Stimulated activated CD8-positive, alpha-beta memory T cell treated with anti-CD3 and anti-CD28 coated beads, Interleukin-15, amount 100 ng/mL, for 24 hours (primary cell): ENCODE measurements at places on chromosomes 3 and 15.

- no peak for DNase-seq
These were observed 42.4 kb upstream of the PPIB start for GRCh38 chr15:64205202-64205601.

GRCh38 chr3:115113367-115113766 lies 33.7 kb downstream of the ZBTB20 start:
- DNase-seq: no peak

- no peak for DNase-seq
These were observed 246.7 kb downstream of the LPP start for GRCh38 chr3:188400494-188401243.

GRCh38 chr15:69869881-69870505 lies 227.7 kb downstream of the TLE3 start:
- no peak for DNase-seq

DNA sequence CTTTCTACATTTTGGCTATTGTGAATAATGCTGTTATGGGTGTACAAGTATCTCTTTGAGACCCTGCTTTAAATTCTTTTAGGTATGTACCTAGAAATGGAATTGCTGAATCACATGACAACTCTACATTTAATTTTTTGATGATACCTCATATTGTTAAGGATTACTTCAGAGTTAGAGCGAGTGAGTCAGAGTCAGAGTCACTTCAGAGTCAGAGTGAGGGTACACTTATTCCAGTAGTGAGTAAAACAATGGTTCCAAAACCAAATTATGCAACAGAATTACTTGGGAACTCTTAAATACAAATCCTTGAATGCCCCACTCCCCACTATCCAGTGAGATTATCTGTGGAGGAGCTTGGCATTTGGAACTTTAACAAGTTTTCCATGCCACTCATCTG lies 50.3 kb upstream of the SNRK start:
- no peak for DNase-seq

- no peak for DNase-seq
These were observed 220.3 kb downstream of the ATP8B4 start for GRCh38 chr15:49898575-49899283.

DNA sequence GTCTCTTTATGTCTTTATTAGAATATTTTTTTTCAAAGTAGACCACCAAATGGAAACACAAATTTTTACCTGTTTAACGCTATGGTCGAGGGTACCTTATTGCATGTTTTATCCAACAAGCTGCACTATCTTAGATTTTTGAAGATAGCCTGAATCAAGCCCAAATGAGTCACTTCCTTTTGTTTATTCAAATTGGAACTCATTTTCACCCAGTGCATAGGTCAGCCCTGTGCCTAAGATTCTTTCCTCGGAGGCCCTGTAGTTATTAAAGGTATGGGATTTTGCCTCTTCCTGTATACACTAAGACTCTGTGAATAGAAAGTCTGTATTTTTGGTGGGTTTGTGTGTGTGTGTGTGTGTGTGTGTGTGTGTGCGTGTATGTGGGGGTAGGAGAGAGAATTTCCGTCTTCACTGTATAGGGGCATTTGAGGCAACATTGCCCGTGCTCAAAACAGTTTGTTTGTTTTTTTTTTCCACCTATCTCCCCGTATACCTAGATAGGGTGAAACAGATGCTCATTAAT lies 358.0 kb upstream of the CADM2 start:
- no peak for DNase-seq

DNA sequence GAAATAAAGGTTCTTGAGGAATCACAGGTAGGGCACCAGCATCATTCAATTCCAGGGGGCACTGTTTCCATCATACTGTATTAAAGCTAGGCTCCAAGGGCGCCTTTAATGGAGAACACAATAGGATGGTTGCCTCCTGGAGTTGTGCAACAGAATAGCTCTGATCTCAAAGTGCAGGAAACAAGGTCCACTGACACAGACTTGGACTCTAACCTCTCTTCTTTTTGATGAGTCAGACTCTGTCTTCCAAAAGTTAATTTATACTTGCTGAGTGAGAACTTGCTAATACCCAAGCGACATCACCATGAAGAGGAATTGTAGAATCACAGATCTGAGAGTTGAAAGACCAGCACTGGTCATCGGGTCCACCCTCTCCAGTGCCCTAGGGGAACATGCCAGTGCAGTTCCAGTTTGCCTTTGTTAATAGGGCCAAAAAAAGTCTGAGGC lies 94.4 kb upstream of the PHLDB2 start:
- no peak for DNase-seq

GRCh38 chr15:58260205-58260724 lies 122.1 kb downstream of the AQP9 start:
- DNase-seq: no peak

DNA sequence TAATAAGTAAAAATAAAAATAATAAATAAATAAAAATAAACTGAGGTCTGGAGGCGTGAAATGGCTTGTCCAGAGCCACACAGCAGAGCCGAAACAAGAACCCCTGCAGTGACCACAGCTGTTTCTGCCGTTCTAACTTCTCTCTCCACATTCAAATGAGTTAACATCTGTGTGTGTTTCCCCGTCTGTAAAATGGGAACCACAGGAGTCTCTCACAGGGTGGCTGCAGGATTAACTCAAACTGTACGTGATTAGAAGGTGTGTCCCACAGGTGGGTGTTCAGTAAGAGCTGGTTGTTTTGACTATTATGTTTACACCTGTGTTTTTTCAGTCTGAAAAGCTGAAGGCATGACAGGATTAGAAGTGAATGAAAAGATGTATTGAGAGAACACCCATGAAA lies 27.0 kb upstream of the MUC4 start:
- no peak for DNase-seq

DNA sequence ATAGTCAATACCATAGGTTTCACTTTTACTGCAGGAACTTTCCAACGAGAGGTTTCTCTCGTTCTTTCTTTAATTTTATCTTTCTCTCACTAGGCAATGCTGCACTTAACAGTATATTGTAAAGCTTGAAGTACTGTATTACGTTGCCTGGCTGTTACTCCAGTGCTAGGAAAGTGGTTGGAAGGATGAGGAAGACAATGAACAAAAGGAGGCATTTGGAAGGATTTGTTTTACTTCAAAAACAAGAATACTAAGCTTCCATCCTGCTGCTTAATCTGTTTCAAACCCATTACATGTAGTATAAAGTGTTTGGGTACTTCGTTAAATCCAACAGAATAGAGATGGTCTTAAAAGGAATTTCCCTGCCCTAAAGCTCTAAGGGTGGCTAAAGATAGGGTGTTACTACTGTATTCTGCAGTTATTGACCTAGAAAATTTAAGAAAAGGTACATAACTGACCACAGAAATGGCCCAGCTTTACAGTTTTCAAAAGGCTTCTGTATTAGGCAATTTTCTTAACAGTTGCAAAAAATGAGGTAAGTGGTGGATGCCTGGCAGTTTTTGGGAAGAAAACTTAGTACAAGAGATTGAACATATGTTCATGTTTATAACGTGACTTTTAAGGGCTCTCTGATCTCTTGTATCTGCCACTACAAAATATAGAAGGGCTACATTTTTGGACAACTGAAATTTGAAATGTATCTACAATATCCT lies 785 bp upstream of the IFT57 start:
- DNase-seq: no peak

- no peak for DNase-seq
These were observed 131.8 kb downstream of the CCNL1 start for GRCh38 chr3:157027861-157028745.

DNA sequence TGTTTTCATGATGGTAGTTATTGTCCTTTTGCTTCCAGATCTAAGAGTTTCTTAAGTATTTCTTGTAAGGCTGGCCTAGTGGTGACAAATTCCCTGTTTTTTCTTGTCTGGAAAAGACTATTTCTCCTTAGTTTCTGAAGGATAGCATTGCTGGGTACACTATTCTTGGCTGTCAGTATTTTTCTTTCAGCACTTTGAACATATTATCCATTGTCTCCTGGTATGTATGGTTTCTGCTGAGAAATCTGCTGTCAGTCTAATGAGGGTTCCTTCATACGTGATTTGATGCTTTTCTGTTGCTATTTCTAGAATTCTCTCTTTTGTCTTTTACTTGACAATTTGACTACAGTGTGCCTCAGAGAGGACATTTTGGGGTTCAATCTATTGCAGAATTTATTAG lies 134.3 kb downstream of the CGGBP1 start:
- no peak for DNase-seq

DNA sequence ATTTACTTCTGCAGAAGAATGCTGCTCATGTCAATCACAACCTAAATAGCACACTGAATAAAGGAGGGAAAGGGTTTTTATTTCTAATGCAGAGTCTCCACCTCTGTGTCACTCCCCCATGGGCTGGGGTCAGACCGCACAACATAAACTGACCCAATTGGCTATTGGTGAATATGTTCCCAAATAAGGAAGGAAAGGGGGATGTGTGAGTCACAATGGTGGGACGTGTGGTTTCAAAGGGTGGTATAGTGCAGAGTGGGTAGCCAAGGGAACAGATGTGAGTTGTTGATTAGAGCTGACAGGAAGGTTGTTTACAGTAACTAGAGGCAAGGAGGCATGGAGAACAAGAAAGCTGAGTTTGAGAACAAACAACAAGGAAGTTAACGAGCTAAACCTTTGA lies 491.8 kb downstream of the ZPLD1 start:
- DNase-seq: no peak

DNA sequence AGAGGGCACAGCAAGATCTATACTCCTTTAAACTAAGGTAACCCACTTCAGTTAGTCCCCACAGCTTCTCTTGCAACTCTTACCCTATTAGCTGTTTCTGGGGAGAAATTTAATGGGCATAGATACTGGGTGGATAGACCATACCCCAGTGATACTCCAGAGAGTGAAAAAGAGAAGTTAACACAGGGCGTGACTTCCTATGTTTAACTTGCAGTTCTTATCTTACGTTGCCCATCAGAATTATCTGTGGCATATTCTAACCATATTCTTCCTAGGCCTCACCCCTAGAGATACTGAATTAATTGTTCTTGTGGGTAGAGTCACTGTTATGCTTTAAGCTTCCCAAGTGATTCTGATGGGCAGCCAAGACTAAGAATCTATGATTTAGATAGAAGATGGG lies 485.4 kb upstream of the TPRG1 start:
- DNase-seq: no peak

DNA sequence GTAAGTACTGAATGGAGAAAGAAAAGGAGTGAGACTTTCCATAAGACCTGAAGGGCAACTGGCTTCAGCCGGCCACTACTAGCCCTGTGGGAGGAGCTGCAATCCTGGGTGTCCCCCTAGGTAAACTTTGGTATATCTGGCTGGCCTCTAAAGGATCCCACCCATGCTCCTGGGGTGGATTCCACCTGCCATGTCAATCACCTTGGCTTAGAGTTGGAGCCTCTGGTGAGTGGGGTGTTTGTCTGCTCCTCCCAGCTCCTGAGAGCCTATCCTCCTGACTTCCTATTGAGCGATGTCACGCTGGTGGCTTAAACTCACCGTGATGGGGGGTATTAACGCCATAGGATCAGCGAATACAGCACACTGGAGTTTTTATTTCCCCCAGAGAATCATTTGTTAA lies 2.6 kb downstream of the SPTBN5 start:
- no peak for DNase-seq

- DNase-seq: no peak
These were observed 312.1 kb upstream of the CHRM5 start for GRCh38 chr15:33656168-33656567.

GRCh38 chr3:194310060-194310835 lies 40.9 kb downstream of the CPN2 start:
- no peak for DNase-seq

GRCh38 chr3:106514431-106514830 lies 645.6 kb upstream of the CBLB start:
- DNase-seq: no peak

DNA sequence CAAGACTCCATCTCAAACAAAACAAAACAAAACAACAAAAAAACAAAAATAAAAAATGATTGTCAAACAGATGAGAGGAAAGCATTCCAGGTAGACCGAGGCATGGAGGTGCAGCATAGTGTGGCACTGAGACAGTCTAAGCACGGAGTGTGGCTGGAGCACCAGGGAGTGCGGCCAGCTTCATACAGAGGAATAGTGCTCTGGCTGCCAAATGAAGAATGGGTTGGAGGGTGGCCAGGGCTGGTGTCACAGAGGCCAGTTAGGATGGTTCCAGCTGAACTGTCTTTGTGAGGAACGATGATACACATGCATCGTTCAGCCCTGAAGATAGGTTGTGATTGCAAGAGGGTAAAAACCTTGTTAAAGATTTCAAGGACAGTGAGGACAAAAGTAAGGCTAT lies 28.3 kb downstream of the MITF start:
- DNase-seq: no peak

- no peak for DNase-seq
These were observed 297.8 kb downstream of the SATB1 start for GRCh38 chr3:18127174-18127858.

GRCh38 chr3:72830452-72831223 lies 17.6 kb downstream of the SHQ1 start:
- DNase-seq: no peak

DNA sequence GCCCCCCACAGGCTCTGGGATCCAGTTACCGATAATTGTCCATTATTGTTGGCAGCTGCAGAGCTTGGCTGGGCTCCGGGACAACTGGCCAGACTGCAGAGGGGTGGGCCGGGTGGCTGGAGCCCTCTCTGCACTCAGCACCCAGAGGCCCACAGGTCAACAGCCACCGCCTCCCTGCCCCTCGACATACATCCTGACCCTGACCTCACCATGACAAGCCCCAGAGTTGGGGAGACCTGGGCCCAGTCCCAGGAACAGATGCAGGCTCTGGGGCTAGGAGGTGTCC lies 22.4 kb downstream of the PTH1R start:
- DNase-seq: no peak

DNA sequence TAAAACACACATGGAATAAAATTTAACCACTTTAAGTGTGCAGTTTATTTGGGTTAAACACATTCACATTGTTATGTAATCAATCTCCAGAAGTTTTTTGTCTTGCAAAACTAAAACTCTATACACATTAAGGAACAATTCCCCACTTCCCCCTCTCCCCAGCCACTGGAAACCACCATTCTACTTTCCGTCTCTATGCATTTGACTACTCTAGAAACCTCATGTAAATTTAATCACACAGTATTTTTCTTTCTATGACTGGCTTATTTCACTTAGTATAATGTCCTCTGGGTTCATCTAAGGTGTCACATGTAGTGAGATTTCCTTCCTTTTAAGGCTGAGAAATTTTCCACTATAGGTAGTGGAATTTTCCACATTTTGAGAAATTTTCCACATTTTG lies 568.7 kb upstream of the UBE2E2 start:
- no peak for DNase-seq

GRCh38 chr3:150057227-150057626 lies 86.5 kb upstream of the PFN2 start:
- DNase-seq: no peak

DNA sequence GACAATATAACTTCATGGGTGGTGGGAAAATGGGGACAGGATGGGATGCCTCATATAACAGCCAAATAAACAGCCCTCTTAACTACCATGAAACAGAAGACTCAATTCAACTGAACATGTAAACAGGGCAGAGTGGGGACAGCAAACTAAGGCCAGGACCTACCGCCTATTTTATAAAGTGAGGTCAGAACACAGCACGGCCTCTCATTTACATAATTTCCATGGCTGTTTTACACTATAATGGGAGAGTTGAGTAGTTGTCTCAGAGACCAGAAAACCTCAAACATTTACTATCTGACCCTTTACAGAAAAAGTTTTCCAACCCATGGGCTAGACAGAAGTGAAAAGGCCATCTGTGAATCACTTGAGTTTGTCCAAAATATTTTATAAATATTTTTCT lies 56.7 kb upstream of the SNRPA1 start:
- DNase-seq: no peak

- DNase-seq: no peak
These were observed 33.2 kb downstream of the ITGB5 start for GRCh38 chr3:124854009-124854408.

- DNase-seq: no peak
These were observed 62.0 kb upstream of the LEKR1 start for GRCh38 chr3:156763931-156764720.
